ENCODE measurements at places on chromosomes 1 and 21.

DNA sequence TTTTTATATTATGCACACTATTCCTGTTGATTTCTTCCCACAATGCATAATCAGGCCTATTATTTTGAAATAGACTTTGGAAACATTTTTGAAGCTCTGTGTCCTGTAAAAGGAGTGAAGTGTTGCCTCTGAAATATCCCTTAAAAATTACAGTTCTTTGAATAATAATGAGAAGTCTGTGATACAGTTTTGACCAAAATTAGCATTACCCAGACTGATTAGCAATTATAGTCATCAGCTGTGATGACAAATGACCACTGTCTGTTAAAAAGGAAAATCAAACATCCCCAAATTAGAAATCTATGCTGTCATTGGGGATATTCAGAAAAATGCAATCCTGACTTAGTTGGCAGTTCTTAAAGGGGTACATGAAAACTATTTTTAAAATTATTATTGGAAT is 63.7 kb downstream of the PTGS2 start:
- no peak for DNase-seq

DNA sequence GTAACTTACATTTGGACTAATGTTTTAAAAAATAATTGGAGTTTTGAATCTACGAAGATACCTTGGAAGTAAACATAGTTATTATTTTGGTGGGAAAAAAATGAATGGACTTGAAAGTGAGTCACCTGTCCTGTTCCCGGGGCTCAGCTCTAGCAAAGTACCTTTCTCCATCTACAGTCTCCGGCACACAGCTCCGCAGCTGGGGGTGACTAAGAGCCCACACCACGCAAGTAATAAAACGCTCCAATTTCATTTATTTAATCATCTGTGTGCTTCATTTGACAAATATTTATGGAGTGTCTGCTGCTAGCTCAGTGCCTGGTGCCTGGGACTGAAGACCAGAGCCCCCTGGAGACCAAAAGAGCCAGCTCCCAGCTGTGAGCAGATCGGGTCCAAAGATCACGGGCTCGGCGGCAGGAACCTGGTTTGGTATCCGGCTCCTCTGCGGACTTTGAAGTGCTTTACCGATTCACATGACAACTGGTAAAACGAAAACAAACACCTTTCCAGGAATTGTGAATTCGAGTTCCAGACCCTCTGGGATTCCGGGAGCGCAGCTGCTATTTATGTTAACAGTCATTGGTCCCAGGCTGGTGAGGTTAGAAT is 1.7 kb upstream of the RIPK4 start:
- DNase-seq, result peak; percentile 60

GRCh38 chr1:15958793-15959192 is 17.1 kb downstream of the ZBTB17 start:
- no peak for DNase-seq

DNA sequence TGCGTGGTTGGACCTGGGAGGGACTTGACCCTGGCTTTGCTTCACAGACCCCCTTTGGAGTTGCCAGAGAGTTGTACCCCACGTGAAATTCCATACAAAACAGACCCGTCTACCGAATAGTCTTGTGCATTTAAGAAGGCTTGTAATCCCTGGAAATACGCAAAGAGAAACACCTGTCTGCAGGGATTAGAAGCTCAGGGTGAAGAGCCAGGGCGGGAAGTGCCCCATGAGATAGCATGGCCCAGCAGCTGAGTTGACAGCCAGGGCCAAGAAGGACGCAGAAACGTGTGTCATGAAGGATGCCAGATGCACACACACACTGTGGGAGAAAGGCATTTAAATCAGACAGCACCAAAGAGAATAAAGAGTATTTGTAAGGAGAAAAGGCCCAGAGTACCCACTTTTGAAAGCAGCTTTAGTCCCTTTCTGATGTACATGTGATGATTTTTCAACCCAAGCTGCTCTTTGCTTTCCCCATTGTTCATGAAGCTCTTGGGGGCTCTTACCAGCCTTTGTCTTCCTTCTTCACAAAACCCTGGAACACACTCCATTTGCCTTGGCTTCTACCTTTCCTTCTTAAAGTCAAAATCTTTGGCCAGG is 46.6 kb downstream of the PCP4 start:
- no peak for DNase-seq

DNA sequence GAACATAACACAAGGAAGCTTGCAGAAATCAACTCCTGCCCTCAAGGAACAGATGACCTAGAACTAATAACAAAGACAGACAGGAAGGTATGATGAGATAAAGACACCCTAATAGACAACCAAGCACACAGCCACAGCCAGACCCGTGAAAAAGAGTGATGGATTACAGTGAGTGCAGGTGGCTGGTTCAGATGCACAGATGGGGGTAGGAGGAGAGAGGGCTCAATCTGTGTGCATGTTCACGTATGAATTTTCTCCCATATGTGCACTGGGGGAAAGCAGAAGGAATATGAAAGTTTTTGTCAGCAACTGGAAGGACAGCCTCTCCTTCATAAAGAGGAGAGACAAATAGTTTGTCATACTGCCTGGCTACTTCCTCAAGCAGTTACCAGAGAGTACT is 367.1 kb downstream of the PBX1 start:
- DNase-seq, result no peak

DNA sequence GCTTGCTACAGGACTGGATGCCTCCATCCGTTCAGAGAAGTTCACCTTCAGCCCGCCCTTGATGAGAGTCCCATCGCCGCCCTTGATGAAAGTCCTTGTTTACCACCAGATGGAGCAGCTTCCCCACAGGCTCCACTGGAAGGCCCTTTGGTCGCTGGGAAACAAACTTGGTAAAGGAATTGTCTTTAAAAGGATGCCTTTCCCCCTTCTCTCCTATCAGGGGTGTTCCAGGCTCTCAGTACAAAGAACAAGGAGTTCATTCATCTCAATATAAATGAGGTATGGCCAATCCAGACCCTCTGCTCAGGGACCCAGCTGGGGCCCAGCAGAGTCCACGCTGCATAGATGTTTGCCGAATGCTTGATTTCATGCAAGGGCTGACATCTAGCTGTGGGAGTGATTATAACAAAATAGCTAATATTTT is 50.8 kb downstream of the CAPN9 start:
- DNase-seq, result peak; percentile 61

- DNase-seq, result no peak
Observed at GRCh38 chr1:240478536-240478935, 133.4 kb downstream of the GREM2 start.

DNA sequence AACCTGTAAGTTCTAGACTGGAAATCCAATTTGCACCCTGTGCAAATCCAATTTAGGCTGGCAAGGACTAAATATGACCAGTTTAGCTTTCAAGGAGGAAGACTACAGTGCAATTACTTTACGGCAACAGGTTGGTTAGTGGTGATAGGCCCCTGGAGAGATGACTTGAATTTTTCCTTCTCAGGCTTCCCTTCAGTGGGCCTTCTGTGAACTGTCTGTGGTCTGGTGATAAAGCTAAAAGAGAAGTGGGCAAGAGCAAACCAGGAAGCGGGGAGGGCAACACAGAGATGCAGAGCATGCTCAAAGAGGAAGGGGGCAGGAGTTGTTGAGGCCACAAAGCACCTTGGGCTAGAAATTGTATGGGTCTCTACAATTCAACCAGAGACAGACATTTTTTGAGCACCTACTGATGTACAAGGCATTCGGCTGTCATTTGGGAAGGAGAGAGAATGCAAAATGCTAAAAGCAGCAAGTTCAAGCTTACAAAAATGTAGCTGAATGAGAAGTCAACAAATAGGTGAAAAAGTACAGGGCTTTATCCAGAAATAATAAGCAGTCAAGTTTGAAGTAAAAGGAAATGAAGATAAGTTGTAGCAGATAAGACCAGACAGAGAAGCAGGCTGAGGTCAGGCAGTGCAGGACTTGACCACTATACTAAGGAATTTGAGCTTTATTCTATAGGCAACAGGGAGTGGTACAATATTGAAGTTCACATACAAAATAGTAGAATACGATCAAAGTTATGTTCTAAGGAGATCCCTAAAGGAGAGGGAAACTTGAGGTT is 23.9 kb downstream of the INPP5B start:
- DNase-seq, result no peak

DNA sequence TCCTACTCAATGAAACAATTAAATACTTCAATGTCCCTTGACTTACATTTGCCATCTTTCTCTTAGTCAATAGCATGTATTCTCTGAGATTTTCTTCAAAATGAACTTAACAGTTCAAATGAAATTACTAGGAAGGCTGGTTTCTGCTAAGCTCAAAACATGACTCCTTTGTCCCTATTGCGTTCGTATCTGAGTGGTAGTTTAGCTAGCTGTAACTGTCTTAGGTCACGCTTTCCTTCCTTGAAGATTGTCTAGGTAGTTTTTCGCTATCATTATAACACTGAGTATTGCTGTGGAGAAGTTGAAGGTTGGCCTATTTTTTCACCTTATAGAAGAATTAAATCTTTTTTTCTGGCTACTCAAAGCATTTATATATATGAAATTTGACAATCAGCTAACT is 1535.2 kb downstream of the PLA2G4A start:
- DNase-seq, result no peak

DNA sequence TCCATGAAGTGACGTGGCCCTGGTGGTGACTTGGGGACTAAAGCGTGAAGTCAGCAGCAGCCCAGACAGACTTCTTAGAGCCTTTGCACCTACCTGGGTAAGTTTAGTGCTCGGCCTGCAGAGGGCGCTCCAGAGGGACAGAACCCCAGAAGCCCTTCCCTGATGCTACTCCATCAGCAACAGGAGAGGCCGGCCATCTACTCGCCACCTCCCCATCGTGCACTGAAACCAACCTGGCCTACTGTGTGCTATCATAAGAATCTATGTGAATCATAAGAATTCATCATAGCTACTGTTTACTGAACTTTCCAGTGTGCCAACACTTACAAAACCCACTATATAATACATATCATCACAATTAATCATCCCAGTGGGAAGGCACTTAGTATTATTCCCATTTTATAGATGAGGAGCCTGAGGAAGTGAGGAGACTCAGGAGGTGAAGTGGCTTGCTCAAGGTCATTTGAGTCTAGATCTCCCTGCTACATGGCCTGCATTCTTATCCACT is 7.9 kb upstream of the EDN2 start:
- no peak for DNase-seq

- DNase-seq, result no peak
Observed at GRCh38 chr1:59125154-59125553, 171.7 kb upstream of the FGGY start.

- DNase-seq, result no peak
Observed at GRCh38 chr21:15014221-15014620, 50.6 kb downstream of the NRIP1 start.

DNA sequence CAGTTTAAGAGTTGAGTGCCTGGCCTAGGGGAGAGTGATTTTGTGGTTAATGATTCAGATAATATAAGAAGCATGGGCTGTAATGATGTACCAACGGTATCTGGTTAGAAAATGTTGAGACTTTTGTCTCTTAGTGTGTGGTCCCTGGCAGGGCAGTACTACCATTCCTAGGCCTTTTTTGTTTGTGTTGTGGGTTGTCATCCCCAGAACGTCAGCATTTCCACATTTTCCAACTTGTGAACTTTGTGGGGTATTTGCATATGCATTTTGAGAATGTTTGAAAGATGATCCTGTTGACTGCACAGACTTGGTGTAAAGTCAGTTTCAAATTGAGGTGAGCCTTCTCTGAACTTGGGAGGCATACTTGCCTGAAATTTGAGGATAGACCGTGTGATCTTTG is 11.4 kb downstream of the NEK7 start:
- peak; percentile 68 for DNase-seq

- DNase-seq, result no peak
Observed at GRCh38 chr1:29708381-29708780, 472.1 kb downstream of the PTPRU start.

DNA sequence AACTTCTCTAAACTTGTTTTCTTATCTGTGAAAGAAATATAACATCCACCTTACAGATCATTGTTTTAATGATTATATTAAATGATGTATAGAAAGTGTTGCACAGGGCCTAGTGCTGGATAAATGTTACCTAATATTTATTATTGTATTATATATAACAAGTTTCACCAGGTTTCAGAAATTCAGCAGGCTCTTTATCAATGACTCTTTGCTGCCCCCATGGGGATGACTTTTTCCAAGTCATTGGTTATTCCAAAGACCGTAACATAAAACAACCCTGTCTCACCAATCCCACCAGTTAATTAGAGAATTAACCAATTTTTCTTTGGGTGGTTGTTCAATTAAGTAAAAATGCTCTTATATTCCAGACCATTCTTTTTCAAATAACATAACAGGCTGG is 7.3 kb upstream of the DEDD start:
- DNase-seq, result peak; percentile 62

DNA sequence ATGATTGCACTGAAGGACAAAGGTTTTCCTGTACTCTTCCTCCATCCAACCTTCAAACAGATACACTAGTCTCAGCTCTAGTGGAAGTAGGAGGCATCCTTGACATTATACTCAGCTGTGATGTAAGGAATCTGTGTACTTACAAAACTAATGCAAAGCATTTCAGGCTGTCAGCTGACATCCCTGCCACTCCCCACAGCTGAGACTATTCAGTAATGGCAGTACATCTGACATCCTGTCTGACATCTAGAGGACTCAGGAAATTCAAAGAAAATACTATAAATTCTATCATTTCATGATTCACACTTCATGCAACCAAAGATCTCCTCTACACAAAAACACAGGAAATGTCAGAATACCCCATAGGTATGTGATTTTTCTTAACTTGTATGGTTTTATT is 325.8 kb downstream of the SMYD3 start:
- no peak for DNase-seq

GRCh38 chr1:59685101-59685500 is 129.6 kb upstream of the HOOK1 start:
- no peak for DNase-seq

GRCh38 chr1:197984289-197984688 is 67.1 kb downstream of the LHX9 start:
- no peak for DNase-seq

GRCh38 chr1:87973896-87974295 is 645.2 kb downstream of the LMO4 start:
- DNase-seq, result no peak

GRCh38 chr1:235625340-235625739 is 24.2 kb downstream of the GNG4 start:
- no peak for DNase-seq

GRCh38 chr1:110051262-110051648 is 16.8 kb downstream of the STRIP1 start:
- DNase-seq, result no peak

GRCh38 chr1:186194107-186194756 is 180.8 kb downstream of the TPR start:
- no peak for DNase-seq

GRCh38 chr1:240712014-240712731 is 100.2 kb upstream of the GREM2 start:
- no peak for DNase-seq

DNA sequence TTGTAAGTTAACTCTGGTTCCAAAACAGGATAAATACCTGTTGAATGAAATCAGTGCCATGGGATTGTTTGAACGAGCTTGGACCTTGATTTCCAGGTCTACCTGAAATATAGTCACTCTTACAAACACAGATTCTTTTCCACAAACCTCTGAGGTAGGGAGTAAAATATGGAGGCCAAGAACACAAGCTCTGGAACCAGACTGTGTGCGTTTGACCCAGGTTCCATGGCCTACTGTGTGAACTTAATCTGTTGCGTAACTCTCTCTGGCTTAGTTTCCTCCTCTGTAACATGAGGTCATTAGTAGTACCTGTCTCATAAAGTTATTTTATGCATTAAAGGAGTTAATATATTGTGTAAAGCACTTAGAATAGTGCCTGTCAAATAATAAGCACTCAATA is 25.1 kb downstream of the DENND2D start:
- DNase-seq, result no peak
